Left renal pelvis (tissue), 4 donors: ENCODE measurements at places on chromosomes 6 and 20.

DNA sequence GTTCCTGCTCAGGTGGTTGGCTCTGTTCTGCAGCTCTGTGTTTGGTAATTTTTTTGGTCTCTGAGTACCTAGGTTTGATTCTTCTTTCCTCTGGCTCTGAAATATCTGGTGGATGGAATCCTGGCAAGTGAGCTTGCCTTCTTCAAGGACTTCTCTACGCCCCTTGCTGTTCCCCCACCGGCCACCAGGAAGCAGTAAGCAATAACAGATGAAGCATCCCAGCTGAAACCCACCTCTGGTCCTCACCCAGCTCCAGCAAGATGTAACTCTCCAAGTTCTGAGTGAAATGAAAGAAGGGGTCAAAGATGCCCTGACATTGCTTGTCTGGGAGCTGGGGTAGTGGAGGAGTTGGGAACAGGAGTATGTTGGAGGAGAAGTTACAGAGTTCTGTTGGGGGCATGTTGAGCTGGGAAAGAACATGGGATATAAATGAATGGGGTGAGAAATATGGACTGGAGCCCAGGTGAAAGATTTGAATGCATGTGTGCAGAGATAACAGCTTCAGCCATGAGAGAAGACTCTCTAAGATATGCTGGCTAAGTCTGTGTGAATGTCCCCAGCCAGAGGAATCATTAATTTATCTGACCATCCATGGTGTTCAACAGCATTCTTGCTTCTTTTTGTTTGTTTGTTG is 51.3 kb upstream of the GLP1R start:
- DNase-seq: peak; percentile 35

GRCh38 chr6:1832844-1833787 is 223.4 kb downstream of the FOXC1 start:
- peak; percentile 87 for DNase-seq

- no peak for DNase-seq
Measured at GRCh38 chr6:111686249-111686931, 80.7 kb upstream of the TRAF3IP2 start.

- DNase-seq: no peak
Measured at GRCh38 chr6:45305546-45305945, 22.6 kb upstream of the RUNX2 start.

DNA sequence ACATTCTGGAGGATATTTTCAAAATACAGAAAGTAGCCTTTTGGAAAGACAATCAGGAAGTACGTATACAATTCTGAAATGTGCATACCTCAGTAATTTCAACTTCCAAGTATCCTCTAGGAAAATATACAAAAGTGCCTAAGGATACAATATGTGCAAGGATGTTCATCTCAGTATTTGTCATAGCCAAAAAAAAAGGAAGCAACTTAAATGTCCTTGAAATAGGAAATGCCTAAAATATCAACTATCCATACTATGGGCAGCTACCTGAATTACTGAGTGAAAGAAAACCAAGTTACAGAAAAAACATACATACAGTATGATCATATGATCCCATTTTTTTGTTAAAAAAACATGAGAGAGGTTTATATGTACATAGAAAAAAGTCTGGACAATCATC is 1.5 kb downstream of the PPIL1 start:
- no peak for DNase-seq

- DNase-seq: no peak
Measured at GRCh38 chr6:26360451-26361416, 4.3 kb upstream of the BTN3A2 start.

DNA sequence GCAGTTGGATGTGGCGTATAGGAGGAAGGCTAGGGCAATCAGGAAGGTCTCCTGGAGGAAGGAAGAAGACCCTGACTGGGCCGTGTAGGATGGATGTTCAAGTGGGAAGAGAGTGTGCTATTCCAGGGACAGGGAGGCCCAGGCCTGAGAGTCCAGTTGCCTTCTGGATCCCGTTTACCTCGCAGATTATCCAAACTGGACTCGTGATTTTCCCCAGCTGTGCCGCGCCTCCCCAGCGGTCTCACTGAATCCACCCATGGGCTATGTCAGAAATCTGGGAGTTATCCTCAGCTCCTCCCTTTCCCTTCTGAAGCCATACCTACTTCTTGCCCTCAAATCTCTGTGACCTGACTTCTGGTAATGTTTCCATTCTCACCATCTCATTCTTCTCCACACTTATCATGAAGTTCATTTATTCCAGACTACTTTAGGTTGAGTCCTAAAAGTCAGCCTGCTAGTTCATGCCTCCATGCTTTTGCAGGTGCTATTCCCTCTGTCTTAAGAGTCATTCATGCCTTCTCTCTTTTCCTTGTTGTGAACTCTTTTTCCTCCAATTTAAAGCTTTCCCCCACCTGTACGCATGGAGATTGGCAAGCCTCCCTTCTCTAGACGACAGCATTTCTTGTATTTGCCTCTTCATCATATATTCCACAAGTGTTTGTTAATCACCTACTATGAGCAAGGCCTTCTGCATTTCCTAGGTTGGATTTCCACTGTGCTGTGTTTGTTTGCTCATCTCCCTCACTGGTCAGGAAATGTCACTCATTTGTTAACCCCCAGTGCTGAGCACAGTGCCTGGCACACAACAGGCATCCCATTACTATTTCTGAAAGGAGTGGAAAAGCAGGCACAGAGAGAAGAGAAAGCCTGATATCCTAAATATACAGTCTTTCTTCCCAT is 2.7 kb downstream of the SDCBP2 start:
- DNase-seq: no peak

GRCh38 chr20:46618316-46619100 is 32.8 kb downstream of the SLC13A3 start:
- no peak for DNase-seq

DNA sequence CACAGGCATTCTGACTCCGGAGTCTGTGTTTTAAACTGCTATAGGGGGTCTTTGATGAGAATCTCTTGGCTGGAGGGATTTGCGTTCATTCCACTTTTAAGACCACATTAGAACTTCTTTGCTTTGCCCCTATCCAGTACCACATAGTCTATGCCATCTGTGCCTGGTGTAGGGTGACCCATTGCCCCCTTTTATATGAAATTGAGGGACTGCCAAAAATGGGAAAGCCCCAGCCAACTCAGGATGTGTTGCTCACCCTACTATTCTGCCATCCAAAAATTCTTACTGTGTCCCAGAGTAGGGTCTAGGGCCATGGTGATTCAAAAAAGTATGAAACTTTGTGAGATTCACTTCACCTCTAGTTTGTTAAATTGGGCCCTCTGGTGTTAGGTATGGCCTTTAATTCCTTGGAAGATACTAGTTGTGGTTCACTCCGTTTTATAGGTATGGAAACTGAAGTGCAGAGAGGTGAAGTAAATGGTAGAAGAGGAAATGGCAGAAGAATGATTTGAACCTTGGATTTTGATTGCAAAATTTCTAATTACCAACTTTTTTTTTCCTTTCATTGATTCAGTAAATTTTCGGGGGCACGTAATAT is 1.4 kb downstream of the PFDN4 start:
- DNase-seq: no peak

- DNase-seq: no peak
Measured at GRCh38 chr6:6610031-6610591, 21.6 kb downstream of the LY86 start.

GRCh38 chr20:37693242-37693634 is 592 bp upstream of the CTNNBL1 start:
- no peak for DNase-seq

GRCh38 chr6:35776364-35777215 is at the start of gene CLPSL2:
Gene CLPSL2, plus strand, starts transcription at chr6:35776598. Its CDS starts 21 bp downstream, at chr6:35776619.
- DNase-seq: peak; percentile 18

DNA sequence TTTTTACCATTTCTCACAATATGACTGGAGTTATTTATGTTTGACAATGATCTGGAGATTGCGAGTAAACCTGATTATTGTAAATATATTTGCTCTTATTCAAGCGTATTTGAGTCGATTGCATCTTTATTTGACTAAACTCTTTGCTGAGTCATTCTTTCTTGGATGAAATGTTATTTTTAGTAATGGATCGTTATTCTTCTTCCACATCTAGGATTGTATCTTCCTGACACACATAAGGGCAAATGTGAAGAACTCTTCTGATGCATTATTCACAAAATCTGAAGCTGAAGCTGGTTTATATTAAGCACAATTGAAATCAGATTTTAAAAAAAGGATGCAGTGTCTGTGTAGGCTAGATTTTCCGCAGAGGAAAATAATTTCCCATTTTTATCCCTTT is 68.2 kb downstream of the SEL1L2 start:
- no peak for DNase-seq

- no peak for DNase-seq
Measured at GRCh38 chr6:128403618-128404444, 116.6 kb downstream of the PTPRK start.

DNA sequence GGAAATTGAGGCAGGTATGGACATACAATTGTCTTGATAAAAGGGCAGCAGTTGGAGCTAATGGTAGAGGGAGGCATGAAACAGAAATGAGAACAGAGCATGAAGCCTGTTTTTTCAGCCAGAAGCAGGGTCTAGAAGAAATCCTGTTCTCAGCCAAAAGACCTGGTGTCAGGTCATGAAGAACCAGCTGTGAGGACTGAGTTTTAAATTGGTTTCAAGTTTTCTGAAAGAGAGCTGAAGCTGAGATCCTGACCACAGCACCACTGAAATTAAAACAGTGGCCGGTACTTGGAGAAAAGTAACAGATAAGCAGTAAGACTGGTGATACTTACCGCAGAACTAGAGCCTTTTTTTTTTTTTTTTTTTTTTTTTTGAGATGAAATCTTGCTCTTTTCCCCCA is 283.8 kb upstream of the BMP2 start:
- no peak for DNase-seq

GRCh38 chr20:46132705-46133120 is 14.6 kb downstream of the CD40 start:
- DNase-seq: peak; percentile 22

GRCh38 chr6:11968241-11968806 is 43.8 kb upstream of the HIVEP1 start:
- DNase-seq: no peak
